Calu3 (cell line): ENCODE measurements at places on chromosomes 4 and X.
A peak's percentile ranks its signal among the peaks of the same experiment; 100 is the strongest.

DNA sequence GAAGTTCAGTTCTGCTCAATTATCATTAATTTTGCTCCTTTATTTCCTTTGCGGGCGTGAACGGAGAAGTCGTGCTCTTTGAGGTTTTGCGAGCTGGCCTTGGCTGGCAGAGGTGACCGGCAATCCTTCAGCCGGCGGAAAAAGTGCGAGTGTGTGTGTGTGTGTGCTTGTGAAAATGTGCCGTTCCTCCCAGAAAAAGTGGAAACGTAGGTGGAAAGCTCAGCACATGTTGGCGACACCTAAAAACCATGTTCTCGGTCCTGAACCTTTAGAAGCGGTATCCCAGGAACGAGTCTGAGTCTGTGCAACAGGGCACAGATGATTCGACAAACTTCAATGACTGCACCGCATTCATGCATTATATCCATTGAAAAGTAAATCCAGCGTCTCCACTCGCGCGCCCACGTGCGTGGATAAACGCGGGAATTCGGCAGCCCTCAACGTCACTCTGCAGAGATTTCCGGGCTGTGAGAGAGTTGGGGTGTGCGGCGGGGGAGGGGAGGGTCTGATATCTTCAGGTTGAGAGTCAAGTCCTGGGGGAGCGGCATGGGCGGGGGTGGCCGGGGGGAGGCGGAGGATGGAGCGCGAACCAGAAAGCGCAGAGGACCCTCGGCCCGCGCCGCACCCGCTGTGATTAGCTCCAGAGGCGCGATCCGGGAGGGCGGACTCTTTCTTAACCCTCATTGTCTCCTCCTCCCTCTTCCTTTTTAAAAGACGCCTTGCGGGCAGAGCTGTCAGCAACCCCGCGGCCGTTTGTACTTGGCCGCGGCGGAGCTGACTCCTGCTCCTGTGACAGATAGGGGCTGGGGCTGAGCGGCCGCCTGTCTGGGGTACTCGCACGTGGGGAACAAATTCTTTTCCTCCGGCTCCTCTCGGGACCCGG is at the start of gene SHISA3:
Gene SHISA3 (plus strand): TSS at position 737 of the 883 bp plus-strand sequence. CDS start 569 bp downstream, outside the sequence.
- DNase-seq, result peak; percentile 2

- DNase-seq, result peak; percentile 35
Observed at GRCh38 chr4:183571350-183571941, 66.6 kb downstream of the ING2 start.

- DNase-seq, result no peak
Observed at GRCh38 chr4:74441744-74442143, 3.2 kb upstream of the AREG start.

DNA sequence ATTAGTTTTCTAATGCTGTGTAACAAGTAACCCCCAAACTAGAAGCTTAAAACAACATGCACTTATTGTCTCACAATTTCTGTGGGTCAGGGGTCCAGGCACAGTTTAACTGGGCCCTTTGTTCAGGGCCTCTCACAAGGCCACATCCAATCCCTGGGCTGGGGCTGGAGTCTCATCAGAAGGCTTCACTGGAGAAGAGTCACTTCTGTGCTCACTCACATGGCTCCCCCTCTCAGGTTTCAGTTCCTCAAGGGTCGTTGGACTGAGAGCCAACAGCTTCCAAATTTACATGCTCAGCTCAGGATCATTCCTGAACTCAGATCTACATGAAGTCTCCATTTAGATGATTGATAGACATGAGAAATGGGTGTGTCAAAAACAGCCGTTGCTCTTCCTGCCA is 77.1 kb downstream of the EVC start:
- DNase-seq, result no peak

GRCh38 chrX:71618303-71618721 is at the start of gene CXCR3:
TSS of gene CXCR3 (minus strand) at chrX:71618511. CDS start at chrX:71618449, 62 bp downstream.
- no peak for DNase-seq

- no peak for DNase-seq
Observed at GRCh38 chrX:39629001-39629400, 468.8 kb downstream of the BCOR start.

DNA sequence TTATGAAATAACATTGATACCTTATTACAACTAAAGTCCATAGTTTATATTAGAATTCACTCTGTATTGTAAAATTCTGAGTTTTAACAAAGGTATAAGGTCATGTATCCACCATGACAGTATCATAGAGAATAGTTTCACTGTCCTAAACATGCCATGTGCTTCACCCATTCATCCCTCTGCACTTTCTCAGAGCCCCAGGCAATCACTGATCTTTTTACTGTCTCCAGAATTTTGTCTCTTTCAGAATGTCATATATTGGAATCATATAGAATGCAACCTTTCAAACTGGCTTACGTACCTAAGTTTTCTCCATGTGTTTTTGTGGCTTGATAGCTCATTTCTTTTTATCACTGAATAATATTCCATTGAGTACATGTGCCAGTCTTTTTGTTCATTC is 33.9 kb downstream of the SNCA start:
- DNase-seq, result no peak

DNA sequence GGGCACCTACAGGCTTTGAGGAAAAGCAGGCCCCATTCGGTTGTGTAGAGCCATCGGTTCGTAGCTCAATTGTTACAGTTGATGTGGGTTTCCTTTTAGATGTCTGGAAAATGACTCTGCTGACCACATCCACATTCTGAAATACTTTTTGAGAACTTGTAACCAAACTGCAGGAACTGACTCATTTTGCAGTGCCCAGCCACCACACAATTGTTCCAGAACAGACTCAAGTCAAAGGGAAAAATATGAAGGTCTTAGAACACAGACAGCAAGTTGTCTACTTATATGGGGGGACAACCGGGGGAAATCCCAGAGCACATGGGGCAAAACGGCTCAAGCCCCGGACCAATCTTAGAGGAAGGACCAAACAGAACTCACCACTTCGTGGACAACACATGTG is 557.6 kb upstream of the DIPK2B start:
- no peak for DNase-seq

DNA sequence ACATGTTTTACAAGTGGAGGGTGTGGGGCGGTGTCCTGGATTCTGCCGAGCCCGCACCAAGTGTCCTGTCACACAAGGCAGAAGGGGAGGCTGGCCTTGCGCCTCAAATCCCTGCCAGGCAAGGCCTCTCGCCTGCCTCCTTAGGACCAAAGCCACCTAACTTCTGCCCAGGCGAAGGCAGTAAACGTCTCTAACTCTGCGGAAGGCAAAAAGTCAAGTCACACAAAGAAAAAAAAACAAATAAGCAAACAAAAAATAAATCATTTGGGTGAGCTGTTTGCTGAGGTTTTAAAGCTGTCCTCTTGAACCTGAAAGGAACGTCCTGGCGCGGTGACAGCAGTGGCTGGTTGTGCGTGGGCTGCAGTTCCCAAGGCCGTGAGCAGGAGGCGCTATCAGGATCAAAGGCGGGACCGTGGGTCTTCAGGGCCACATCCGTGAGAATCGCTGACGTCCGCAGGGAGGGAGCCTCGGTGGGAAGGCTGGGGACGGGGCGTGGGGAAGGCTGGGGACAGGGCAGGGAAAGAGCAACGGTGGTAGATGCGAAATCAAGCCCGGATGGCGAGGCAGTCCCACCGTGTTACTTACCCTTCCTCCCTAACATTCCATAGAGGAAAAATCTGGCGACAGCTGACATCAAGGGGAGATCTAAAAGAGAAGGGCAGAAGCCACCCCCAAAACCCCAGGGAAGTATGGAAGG is 99.1 kb downstream of the TRAPPC11 start:
- no peak for DNase-seq

DNA sequence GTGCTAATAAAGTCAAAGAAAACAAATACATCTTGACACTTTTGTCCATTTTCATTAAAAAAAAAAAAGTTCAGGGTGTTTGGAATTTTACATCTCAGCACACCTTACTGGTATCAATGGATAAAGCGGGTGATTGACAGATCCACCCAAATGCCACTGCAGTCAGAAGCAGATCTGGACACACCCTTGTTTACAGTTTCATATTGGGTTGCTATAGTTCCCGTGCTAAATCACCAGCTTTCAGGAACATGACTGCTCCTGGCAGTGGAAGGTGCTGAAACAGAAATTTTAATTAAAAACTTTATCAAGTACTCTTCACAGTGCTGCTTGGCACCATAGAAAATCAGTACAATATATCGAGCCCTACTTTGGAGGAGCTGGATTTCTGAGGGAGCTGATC is 116.3 kb downstream of the STOX2 start:
- no peak for DNase-seq

DNA sequence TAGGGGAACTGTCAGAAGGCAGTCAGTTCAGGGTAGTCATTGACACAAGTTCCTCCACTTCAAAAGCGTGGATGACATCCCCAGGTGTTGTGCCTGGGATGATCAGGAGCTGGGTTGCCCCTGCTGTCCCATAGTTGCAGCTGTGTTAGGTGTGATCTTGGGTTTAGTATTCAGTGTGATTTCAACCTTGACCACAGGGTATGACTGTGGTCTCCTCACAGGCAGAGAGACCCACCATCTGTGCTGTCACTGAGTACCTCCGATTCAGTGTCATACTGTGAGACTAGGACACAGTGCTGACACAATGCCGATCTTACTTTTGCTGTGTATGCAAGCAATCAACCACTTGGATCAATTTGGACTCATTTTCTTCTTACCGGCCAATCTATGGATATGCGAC is 25.2 kb downstream of the FOXR2 start:
- no peak for DNase-seq

DNA sequence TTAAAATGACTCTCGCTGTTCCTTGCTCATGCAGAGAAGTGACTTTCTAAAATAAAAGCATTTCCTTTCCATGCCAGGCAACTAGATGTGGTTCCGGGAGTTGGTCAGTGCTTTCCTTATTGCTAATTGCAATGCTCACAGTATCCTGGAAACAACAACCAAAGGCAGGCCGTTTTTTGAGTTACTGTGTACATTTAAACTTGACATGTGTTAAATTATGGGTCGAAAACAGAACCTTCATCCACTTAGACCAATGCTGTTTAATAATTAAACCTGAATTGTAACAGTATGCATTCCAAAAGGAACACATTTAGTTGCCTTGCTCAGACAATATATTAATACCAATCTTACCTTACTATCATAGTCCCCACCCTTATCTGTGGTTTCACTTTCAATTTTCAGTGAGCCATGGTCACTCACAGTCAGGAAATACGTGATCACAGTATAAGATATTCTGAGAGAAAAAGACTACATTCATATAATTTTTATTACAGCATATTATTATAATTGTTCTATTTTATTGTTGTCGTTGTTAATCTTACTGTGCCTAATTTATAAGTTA is 102.6 kb downstream of the HS6ST2 start:
- DNase-seq, result no peak

DNA sequence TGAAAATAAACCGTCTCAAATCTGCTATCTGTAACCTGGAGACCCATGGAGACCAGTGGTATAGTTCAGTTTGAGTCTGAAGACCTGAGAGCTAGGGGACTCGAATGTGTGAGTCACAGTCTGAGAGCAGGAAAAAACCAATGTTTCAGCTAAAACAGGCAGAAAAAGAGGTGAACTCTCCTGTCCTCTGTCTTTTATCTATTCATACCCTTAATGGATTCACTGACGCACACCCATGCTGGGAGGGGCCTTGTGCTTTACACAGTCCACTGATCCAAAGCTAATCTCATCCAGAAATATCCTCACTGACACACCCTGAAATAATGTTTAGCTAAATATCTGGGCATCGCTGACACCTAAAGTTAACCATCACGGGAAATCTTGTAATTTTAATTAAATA is 297.9 kb downstream of the GPM6A start:
- no peak for DNase-seq

DNA sequence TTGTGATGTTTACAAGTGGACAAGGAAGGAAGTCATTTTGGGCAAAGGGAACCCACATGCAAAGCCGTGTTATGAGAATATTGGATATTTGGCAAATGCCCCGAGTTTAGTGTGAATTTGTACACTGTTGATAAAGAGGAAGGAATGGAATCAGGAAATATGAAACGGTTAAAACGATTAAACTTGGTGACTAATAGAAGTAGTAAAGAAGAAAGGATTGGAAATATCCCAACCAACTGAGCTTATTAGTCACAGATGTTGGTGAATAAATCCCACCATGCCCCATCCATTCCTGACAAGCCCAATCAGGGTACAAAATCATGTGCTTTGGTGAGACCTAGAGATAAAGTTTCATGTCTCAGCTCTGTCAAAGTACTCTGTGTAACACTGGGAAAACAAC is 22.0 kb downstream of the ARHGAP24 start:
- no peak for DNase-seq

DNA sequence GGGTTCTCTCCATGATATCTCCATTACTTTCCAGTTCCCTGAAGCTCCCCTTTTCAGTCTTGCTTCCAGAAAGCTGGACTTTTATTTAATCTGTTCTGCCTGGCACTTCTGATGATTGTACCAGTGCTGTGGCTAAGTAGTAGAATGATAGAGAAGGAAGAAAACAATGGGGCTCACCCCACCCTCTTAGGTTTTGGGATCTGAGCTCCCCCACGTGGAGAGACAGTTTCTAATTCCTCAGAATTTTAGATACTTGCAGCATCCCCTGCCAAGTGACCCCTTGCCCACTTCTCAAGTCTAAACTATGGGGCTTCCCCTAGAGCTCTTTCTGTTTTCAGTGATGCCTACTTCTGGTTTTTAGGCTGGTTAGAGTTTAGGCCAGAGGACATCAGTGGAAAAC is 73.9 kb downstream of the GC start:
- peak; percentile 6 for DNase-seq

DNA sequence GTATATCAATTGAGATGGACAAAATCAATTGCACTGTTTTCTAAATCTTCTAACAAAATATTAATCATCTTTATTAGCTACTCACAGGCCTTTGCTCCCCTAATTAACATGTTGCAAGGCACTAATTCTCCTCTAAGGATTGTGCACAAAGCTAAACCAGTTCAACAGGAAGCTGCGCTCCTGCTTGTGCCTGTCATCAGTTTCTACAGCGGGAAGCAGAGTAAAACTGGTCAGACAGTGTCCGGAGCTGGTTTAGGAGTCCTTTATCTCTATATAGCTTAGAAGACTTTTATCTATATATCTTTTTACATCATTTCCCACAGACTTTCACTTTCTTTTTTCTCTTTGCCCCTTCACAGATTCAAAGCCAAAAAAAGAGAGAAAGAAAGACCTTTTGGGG is 79.1 kb downstream of the ELOVL6 start:
- DNase-seq, result peak; percentile 47

DNA sequence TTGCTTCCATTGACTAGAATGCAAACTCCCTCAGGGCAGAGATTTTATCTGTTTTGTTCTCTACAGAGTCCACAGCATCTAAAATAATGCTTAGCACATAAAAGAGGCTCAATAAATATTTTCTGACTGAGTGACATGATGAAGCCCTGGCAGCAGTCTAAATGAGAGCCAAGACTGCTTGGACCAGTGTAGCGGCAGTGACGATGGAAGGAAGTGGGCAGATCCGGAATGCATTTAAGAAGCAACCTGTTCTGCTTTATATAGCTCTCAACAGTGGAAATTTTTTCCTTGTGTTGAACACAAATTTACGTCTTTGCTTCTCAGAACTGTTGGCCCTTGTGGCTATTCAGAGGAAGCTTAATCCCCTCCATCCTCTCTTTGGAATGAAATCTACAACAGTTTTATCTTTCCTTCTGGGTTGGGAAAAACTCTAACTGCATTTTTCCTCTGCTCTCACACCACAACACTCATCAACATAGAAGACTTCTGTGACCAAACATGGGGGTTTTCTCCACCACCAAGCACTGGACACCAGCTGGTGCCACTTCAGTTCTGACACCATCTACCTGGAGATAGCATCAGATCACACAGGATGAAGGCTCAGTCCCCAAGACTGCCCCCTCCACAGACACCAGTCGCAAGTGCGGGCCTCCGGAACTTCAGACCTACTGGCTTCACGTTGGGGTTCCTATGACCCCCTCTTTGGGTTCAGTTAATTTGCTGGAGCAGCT is 7.0 kb upstream of the BEND4 start:
- no peak for DNase-seq

- DNase-seq, result no peak
Observed at GRCh38 chrX:119292445-119292844, 56.4 kb downstream of the PGRMC1 start.

- no peak for DNase-seq
Observed at GRCh38 chrX:109511113-109511512, 25.5 kb upstream of the NXT2 start.
